ENCODE measurements at places on chromosomes 16 and 17.

- DNase-seq, result no peak
These were observed 10.0 kb downstream of the FAM117A start for GRCh38 chr17:49753959-49754391.

DNA sequence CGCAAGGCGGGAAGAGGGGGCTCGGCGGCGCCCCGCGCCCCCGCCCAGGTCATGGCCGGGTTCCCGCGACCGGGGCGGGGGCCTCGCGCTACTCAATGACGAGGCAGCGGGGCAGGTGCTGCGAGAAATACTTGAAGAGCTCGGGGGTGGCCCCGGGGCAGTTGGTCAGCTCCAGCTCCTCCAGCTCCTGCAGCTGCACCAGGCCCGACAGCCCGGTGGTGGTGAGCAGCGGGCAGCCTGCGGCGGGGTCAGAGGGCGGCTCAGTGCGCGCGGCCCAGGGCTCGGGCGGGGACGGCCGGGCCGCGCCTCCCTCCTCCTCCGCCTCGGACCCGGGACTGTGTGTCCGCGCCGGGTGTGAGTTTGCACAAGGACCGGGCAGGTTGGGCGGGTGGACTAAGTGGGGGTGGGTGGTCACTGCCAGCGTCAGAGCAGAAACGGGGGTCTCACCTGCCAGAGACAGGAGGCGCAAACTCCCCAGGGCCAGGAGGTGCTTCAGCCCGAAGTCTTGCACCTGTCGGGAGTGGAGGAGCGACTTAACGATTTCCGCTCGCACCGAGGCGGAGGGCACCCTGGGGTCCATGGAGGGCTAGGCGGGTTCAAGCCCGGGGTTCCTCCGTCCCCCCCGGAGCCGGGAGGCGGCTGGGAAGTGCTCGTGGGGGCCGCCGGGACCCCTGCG, 4.1 kb upstream of the WDR24 start:
- no peak for DNase-seq

- no peak for DNase-seq
These were observed 5.9 kb downstream of the FAHD1 start for GRCh38 chr16:1832838-1833454.

GRCh38 chr17:1646199-1646875, 805 bp upstream of the SCARF1 start:
- no peak for DNase-seq

- DNase-seq, result peak; percentile 76
These were observed 80.4 kb downstream of the EFCAB5 start for GRCh38 chr17:30021708-30022317.

DNA sequence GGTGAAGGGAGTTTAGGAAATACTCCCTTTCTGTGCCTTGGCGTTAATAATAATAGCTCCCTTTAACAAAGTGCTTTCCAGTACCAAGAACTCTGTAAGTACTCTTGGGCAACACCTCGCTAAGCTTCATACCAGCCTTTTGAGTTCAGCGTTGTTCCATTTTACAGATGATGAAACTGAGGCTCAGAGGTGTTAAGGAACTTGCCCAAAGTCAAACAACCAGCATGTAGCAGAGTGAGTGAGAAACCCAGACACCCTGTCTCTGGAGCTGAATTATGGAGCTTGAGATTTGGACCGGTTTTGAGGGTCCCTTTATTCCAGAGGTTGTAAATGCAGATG, 607 bp downstream of the KATNIP start:
- DNase-seq, result no peak

- no peak for DNase-seq
These were observed 25.7 kb downstream of the MINK1 start for GRCh38 chr17:4858882-4859260.

DNA sequence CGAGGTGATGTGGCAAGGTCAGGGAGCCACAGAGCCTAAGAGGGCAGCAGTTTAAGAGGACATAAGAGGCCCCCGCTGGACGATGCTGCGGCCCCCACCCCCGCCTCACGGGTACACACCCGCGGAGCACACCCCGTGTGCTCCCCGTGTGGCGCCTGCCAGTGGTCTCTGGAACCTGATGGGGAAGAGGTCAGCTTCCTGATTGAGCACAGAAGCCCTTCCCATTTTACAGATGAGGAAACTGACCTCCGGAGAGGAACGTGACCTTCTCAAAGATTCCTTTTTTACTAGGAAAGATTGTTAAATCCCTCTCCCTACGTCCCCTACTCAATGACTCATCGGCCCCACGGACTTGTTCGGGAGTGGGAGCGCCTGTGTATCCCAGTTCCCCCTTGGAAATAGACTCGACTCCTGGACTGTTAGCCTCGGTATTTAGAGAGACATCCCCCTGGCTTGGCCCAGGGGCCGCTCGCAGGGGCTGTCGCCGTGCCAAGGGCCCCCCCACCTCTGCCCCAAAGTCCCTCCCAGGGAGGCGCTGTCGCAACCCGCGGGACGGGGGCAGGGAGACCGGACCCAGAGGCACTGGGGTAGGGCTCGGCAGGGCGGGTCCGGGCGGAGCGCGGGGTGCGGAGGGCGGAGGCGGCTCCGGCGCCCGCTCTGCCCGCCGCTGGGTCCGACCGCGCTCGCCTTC, at the start of gene ABCC3:
Gene ABCC3, plus strand, starts transcription at position 658 of the 691 bp plus-strand sequence. CDS start 56 bp downstream, outside the sequence.
- no peak for DNase-seq

DNA sequence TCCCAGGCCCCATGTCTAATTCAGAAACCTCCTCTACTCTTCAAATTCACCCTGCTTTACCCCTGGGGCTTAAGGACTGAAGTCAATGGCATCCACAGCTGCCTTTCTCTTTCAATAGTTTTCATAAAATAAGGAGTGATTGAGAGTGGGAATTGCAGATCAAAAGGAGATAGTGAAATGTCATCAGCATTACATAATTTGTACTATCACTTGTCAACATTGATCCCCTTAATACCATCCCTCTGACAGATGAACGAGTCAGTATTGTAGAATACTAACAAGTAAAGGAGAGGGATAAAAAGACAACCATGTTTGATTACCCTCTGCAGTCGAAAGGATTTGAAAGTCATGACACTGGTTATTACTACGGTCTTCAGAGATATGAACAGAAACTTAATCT, 212.4 kb downstream of the TMEM114 start:
- DNase-seq, result no peak

DNA sequence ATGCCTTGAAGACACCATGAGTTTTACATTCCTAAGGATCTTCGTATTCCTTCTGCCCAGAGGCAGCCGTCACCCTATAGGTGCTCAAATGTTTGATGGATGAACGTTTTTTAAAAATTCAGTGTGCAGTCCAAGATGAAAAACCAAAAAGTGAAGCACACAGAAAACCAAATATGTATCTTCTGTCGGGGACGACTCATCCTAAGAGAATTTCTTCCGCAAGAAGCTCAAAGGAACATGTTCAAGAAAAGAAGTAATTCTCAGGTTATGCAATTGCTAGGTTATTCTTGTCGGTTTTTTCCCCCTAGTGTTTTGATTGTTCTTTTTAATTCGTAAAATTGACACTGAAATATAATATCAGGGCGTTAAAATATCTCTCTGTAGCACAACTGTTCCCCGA, 1.4 kb downstream of the CENPV start:
- DNase-seq, result no peak

Data from NCI-H1694 treated with DMSO at 0.1 percent for 48 hours (cell line).